Smooth muscle cell of the coronary artery (primary cell): ENCODE measurements at places on chromosomes 3 and 15. TPM values are rescaled to one million over a fixed set of nuclear protein-coding genes. Genes with fewer than 3 reads are reported as not detected.

IMPG2 gene
- total RNA-seq: 0.23 and 0.35 TPM in 2 replicates

CCDC54 gene
- total RNA-seq: not detected in 2 replicates

MOBP gene
- total RNA-seq: under 0.01 TPM in 1 of 2 replicates, not detected in the other

GREM1 gene
- total RNA-seq: 5.0 and 527 TPM in 2 replicates

SPSB4 gene
- total RNA-seq: not detected in 2 replicates

AMIGO3 gene
- total RNA-seq: 0.59 TPM in 1 of 2 replicates, not detected in the other

RHO gene
- not detected in 2 replicates for total RNA-seq

PGBD4 gene
- total RNA-seq: 1.5 and 1.6 TPM in 2 replicates

GCNT3 gene
- 0.23 TPM in 1 of 2 replicates, not detected in the other for total RNA-seq

MYRIP gene
- total RNA-seq: under 0.01 and 0.68 TPM in 2 replicates

CGGBP1 gene
- 23.8 and 37.7 TPM in 2 replicates for total RNA-seq

CFAP20DC gene
- 0.82 and 0.90 TPM in 2 replicates for total RNA-seq

TRA2B gene
- 149 and 162 TPM in 2 replicates for total RNA-seq

TRAIP gene
- total RNA-seq: 2.0 and 2.8 TPM in 2 replicates

ABHD2 gene
- total RNA-seq: 30.6 and 71.5 TPM in 2 replicates

ALS2CL gene
- total RNA-seq: 0.94 and 1.9 TPM in 2 replicates

GOLGA6L7 gene
- not detected in 2 replicates for total RNA-seq

SLC2A2 gene
- not detected in 2 replicates for total RNA-seq

HYAL1 gene
- total RNA-seq: 0.60 and 0.94 TPM in 2 replicates

VIPR1 gene
- 19.5 TPM in 1 of 2 replicates, not detected in the other for total RNA-seq

FYTTD1 gene
- 16.0 and 32.7 TPM in 2 replicates for total RNA-seq

EXOSC7 gene
- 66.3 and 117 TPM in 2 replicates for total RNA-seq

IP6K1 gene
- 31.0 and 69.0 TPM in 2 replicates for total RNA-seq

TERC gene
- total RNA-seq: 8.4 and 61.6 TPM in 2 replicates

WDR53 gene
- total RNA-seq: 6.3 and 8.9 TPM in 2 replicates

PCSK6 gene
- total RNA-seq: 3.4 and 11.7 TPM in 2 replicates

STX19 gene
- not detected in 2 replicates for total RNA-seq

GOLGA8G gene
- not detected in 2 replicates for total RNA-seq

OXSM gene
- 8.2 and 9.8 TPM in 2 replicates for total RNA-seq

GOLGA8S gene
- total RNA-seq: under 0.01 TPM in 1 of 2 replicates, not detected in the other

LIPH gene
- under 0.01 and 0.90 TPM in 2 replicates for total RNA-seq
